ENCODE measurements at places on chromosomes 13 and 19.
A peak's percentile ranks its signal among the peaks of the same experiment; 100 is the strongest.

DNA sequence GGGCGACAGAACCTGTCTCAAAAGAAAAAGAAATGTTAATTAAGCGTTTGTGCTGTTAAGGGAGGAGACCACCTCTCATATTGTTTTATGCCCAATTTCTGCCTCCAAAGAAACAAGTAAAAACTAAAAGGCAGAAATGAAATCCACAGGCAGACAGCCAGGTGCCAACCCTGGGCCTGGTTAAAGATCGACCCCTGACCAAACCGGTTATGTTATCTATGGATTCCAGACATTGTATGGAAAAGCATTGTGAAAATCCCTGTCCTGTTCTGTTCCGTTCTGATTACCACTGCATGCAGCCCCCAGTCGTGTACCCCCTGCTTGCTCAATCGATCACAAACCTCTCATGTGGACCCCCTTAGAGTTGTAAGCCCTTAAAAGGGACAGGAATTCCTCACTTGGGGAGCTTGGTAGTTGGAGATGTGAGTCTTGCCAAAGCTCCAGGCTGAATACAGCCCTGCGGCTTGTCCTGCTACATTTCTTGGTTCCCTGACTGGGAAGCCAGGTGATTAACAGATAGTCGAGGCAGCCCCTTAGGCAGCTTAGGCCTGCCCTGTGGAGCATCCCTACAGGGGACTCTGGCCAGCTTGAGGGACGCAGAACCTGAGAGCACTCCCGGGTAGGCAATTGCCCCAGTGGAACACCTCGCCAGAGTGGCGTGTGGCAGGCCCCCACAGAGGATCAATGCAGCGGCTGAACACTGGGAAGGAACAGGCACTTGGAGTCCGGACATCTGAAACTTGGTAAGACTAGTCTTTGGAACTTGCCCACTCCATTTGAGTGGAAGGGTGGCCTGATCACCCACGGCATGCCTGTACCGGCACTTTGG is 748 bp upstream of the ZNF552 start:
- DNase-seq: no peak

GRCh38 chr19:1847684-1848398 is 442 bp downstream of the REXO1 start:
- DNase-seq: no peak

GRCh38 chr13:42484386-42484785 is 89.6 kb upstream of the TNFSF11 start:
- no peak for DNase-seq

DNA sequence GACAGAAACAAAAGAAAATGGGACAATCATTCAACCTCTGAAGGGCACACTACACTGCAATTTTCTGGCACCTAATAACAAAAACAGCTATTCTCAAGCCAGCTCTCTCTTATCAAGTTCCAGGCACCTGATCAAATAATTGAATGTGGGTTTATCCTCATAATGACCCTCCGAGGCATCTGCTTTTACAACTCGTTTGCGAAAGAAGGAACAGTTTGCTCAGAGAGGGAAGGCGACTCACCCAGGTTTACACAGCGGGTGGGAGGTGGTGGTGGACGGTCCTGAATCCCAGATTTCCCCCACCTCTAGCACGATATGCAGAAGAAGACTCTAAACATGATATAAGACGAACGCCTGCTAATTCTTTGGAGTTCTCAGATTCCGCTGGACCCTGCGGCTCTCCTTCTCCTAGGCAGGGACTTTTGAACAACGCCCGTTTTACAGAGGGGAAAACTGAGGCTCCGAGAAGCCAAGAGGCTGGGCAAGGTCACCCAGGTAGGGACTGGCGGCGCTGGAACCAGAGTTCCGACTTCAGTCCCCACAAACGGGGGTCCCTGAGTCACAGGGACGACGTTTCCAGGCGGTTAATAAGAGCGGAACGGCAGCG is 641 bp downstream of the SGTA start:
- no peak for DNase-seq

DNA sequence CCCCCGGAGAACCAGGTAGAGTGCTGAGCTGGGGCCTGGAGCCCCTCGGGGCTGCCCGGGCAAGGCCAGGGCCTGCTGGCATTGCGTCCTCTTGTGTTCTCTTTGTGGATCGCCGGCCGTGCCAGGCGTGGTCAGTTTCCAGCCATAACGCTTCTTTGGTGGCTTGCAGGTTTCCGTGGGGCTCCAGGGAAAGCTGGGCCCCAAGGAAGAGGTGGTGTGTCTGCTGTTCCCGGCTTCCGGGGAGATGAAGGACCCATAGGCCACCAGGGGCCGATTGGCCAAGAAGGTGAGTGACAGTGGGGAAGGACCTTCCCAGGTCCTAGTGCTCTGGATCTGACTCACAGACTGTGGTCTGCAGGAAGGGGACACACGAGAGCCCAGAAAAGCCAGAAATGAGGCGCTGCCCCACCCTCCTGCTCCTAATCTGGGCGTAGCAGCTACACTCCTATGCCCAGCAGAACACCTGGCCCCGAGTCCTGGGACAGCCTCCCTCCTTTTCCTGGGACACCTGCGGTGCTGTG is 57.5 kb downstream of the RAB20 start:
- no peak for DNase-seq

DNA sequence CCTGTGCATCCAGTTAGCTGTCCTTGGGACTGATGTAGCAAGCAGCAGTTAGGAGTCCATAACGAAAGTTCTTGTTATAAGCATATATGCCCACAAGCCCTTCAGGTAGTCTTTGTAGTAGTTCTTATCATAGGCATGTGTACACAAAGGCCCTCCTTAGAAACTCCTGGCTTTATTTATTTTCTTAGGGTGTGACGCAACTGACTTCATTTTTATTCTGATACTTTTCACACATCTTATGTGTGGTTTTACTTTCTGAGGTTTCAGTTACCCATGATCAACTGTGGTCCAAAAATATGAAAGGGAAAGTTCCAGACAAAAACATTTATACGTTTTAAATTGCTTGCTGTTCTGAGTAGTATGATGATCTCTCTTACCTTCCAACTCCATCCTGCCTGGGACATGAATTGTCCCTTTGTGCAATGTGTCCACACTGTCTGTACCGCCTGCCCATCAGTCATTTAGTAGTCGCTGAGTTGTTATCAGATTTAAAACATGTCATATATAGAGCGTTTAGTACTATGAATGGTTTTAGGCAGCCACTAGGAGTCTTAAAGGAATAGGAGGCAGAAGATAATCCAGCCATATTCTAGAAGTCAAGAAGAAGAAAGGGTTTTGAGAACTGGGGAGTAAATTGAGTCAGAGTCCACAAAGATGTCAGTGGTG is 19.4 kb downstream of the GPC5 start:
- no peak for DNase-seq

DNA sequence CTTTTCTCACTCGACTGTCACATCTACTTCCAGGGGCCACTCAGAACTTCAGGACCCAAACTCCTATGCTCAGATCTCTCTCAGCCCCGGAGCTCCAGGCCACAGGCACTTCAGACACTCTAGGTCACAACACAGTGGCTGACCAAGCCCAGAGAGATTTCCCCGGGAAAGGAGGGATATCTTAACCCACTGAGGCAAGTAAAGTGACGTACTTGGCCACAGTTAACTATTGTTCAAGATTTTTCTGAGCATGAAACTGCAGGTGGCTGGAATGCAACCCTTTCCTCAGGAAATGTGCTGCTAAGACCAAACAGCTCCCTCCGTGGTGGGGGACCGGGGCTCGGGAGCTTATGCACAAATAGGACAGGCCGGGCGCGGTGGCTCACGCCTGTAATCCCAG is 23.9 kb downstream of the OPA3 start:
- no peak for DNase-seq

- peak; percentile 76 for DNase-seq
Observed at GRCh38 chr19:44752816-44753625, 4.5 kb downstream of the BCL3 start.

GRCh38 chr13:58302349-58302748 is 670.8 kb downstream of the PCDH17 start:
- DNase-seq: no peak

GRCh38 chr19:11090997-11091702 is 1.9 kb downstream of the LDLR start:
- no peak for DNase-seq

- DNase-seq: no peak
Observed at GRCh38 chr13:50711131-50711815, 132.2 kb downstream of the DLEU7 start.

DNA sequence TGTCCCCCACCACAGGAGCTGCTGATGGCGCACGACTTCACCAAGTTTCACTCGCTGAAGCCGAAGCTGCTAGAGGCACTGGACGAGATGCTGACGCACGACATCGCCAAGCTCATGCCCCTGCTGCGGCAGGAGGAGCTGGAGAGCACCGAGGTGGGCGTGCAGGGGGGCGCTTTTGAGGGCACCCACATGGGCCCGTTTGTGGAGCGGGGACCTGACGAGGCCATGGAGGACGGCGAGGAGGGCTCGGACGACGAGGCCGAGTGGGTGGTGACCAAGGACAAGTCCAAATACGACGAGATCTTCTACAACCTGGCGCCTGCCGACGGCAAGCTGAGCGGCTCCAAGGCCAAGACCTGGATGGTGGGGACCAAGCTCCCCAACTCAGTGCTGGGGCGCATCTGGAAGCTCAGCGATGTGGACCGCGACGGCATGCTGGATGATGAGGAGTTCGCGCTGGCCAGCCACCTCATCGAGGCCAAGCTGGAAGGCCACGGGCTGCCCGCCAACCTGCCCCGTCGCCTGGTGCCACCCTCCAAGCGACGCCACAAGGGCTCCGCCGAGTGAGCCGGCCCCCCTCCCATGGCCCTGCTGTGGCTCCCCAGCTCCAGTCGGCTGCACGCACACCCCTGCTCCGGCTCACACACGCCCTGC is 4.4 kb upstream of the NOP53 start:
- DNase-seq: no peak

DNA sequence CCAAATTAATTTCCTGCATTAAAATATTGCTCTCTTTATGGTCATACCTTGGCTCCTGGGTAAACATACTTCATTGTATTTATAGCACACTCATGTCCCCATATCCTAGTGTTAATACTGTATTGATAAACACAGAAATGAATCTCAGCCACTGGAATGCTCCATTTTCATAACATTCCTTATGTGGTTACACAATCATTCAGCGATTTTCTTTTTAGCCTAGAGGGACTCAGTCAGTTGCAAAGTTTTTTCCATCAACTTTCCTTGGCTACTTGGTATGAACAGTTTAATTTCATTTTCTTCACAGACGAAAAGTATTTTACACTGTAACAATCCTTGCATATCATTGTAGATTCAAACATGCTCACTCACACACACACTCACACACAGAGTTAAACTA is 471.5 kb downstream of the FGF14 start:
- no peak for DNase-seq

DNA sequence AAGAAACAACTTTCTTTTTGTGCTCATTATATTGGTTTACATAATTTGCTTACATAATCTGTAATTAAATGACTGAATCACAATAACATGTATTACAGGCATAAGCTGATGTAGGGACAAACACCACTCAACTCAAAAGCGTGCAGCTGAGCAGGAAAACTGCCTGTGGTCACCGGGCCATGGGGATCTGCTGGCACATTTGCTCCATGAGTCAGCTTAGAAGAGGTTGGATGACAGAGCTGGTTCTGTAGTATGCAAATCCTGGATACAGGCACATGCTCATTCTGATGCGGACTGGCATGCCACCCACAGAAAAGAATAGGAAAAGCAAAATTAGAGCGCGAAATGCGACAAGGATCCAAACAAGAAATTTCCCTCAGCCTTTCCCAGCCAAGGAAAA is 128.6 kb downstream of the USP12 start:
- DNase-seq: peak; percentile 94

- no peak for DNase-seq
Observed at GRCh38 chr13:106105153-106105552, 430.3 kb downstream of the EFNB2 start.

DNA sequence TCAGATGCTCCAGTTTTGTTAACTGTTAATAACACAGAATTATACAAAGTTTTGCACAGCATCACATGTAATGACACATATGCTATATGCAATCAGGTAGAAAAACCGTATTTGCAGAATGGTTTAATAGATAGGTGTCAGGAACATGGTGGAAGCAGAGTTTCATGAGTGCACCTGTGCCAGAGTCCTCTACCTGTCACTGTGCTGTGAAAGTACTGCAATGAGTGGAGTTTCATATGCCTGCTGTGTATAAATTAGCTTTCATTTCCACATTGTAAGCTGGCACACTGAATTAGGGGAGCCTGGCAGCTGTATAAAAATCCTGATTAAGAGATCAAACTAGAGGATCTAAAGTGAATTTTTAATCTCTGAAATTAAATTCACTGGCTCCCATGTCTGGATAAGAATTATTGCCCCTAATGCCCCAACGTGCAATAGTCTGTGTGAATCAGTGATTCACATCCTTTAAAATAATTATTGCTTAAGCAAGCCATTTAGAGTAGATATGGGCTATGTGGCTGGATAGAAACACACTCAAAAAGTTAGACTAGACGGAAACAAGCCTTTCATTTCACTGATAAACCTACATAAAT is 8.5 kb upstream of the EEF1AKMT1 start:
- DNase-seq: no peak

- no peak for DNase-seq
Observed at GRCh38 chr19:19677579-19677978, 8.9 kb downstream of the ZNF101 start.

- DNase-seq: peak; percentile 79
Observed at GRCh38 chr19:30391554-30392551, 19.7 kb downstream of the ZNF536 start.

GRCh38 chr13:111915104-111915551 is 151.8 kb upstream of the SOX1 start:
- DNase-seq: no peak

DNA sequence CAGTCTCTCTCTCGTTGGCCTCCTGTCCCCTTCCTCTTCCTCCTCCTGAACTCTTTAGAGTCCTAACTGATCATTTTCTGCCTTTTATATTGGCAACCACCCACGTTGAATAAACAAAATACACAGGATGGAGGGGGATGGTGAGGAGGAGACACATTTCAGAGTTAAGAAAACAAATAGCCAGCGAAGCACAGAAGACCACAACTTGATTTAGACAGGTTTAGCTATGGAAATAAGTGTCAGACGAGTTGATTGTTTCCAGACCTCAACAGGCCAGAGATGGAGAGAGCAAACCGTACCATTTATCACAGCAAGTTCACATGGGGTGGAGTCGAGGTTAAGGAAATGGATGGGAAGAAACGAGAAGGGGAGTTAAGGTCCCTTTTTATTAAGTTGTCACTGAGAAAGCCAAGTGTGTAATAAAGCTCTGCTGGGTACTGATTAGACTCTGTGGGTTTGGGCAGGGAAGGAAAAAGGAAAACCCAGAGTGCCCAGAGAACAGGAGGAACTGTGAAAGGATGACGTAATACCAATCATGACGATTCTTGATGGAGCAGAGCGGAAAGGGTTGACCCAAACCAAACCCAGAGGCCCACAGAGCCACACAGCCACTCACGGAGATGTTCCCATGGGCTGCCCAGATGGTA is 11.1 kb upstream of the SERP2 start:
- DNase-seq: no peak

- DNase-seq: no peak
Observed at GRCh38 chr13:80341756-80342370, 937 bp upstream of the SPRY2 start.

Data from foreskin melanocyte (primary cell).